NCI-H1930 (cell line): ENCODE measurements at places on chromosomes 12 and 14.

GRCh38 chr12:50016501-50017475 is 8.5 kb downstream of the RACGAP1 start:
- no peak for DNase-seq

- no peak for DNase-seq
Measured at GRCh38 chr12:23576372-23576771, 373.1 kb downstream of the SOX5 start.

- DNase-seq, result no peak
Measured at GRCh38 chr12:66055837-66056319, 74.7 kb downstream of the LLPH start.

DNA sequence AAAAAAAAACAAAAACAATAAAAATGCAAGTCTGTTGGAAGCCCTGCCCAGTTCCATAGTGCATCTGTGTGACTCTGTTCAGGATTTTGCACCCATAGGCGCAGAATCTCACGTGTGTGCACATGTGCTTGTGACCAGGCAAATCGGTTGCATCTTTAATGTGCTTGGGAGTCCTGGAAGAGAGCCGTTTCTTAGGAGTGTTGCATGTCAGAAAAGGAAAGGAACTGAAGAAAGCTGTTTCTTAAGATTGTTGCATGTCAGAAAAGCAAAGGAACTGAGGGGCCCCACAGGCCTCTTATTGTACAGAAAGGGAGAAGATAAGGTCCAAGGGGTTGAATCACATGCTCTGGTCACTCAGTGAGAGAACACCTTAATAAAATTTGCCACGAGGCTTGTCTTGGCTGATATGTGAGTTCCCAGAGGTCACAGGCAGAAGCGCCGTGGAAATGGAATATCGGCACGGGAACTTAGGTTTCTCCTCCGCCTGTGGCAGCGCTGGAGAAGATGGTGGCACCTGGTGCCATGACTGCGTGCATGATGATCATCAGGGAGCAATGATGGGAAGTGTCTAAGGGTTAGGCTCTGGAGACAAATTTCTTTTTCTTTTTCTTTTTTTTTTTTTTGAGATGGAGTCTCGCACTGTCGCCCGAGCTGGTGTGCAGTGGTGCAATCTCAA is 90.0 kb downstream of the LRRC74A start:
- no peak for DNase-seq

DNA sequence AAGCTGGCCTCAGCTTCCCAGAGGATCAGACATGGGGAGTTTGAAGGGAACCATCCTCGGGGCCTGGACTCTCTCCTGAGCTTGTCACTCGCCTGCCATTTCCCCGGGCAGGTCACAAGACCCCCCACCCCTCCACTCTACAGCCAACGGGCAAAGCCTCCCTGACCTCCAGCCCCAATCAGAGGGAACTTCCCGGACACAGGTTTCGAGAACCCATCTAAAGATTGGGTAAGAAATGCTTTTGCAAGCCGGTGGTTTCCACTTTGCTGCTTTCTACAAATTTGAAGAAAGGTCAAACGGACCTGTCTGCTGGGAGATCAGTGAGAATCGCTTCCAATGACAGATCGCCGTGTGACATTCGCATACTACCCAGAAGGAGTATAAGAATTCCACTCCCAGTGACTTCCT is 89.6 kb downstream of the SCARB1 start:
- no peak for DNase-seq

DNA sequence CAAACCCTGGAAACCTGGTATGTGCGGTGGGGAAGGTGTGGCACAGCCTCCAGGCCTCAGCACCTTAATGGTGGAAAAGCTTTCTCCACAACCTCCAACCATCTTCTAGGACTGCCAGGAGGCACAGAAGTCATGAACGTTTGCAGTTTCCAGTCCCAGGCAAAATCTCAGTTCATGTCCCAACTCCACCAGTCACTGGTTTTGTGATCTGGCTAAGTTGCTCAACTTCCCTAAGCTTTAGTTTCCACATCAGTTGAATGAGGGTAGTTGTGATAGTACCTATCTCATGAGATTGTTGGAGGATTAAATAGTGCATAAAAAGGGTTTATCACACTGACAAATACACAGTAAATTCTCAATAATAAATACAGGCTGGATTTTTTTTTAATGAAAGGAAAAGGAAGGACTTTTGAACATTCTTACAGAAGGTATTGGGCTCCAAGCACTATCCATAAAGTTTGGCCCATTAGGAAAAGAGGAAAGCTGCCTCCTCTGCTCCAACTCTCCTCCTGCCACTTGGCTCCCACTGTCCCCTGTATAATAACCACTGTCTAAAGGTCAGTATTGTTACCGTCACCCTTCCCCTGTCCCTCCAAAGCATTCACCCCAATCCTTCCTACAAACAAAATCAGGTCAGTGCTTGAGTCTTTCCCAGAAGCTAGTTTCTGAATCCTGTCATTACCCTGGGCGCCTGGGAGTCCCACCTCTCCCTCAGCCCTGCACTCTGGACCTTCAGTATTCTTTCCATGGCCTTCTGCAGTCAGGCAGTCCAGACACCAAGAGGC is 6.3 kb downstream of the PCK2 start:
- no peak for DNase-seq
